Stimulated activated CD4-positive, alpha-beta T cell treated with anti-CD3 and anti-CD28 coated beads, TNF-alpha, amount 100 ng/mL, for 24 hours (primary cell): ENCODE measurements at places on chromosomes 13 and 19.

- DNase-seq = no peak
These were observed 14.3 kb downstream of the PLEKHA4 start for GRCh38 chr19:48854103-48854502.

DNA sequence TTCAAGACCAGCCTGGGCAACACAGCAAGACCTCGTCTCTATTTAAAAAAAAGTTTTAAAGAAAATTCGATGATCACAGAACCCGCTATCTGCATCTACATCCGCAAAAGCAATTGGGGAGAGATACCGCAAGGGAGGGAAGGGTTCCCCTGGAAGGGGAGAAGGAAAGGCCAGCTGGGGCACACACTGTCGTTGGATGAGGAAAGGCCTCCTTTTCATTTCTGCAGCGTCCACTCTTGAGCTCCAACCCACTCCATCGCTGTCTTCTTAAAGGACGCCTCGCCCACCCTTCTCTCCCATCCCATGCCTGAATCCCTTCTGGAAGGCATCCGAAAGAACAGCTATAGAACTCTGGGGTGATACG is 3.2 kb upstream of the PRKCG start:
- DNase-seq = no peak

GRCh38 chr19:54790711-54791110 is 12.7 kb upstream of the KIR2DL4 start:
- no peak for DNase-seq

DNA sequence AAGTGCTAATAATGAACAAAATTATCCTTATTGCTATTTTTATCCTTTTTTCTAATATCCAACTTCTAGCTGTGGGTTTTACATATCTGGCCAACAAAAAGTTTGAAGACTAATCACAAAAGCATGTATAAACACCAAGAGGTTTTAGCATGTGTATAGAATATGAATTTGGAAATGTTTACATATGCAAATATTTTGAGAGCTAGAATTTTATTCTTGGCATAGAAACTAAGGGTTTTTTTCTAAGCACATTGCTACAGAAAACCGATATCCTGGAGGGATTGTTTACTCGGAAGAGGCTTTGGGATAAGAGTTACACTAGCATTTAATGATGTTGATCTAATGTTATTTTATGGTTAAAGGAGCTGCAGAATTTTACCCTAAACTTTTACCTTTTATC is 392.1 kb downstream of the EFNB2 start:
- no peak for DNase-seq

DNA sequence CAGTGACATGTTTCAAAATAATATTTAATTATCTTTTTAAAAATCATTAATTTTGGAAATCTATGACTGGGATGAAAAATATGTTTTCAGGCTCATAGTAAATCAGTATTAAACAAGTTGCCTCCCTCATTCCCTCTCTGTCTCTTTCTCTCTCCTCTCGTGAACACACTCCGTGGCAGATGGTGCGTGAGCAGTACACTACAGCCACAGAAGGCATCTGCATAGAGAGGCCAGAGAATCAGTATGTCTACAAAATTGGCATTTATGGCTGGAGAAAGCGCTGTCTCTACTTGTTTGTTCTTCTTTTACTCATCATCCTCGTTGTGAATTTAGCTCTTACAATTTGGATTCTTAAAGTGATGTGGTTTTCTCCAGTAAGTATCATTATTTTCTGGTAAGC is 22.7 kb downstream of the SGCG start:
- DNase-seq = no peak

GRCh38 chr13:50838031-50838430 is 5.5 kb downstream of the DLEU7 start:
- no peak for DNase-seq

DNA sequence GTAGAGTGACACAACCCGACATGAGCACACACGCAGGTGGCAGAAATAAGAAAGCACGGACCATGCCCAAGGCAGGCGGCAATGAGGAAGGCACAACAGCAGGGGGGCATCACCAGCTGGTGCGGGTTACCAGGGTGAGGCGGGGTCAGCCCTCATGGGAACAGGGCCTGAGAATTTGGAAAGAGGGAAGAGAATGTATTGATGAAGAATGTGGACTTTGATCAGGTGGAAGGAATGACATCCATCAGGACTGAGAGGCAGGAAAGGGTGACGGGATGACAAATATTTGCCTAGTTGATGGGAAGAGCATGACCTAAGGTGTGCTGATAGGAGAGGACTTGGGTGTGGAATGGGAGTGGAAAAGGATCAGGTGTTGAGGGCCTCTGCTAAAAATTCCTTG is 177.5 kb downstream of the ABCC4 start:
- DNase-seq = no peak

- DNase-seq = no peak
These were observed 310.3 kb upstream of the EDNRB start for GRCh38 chr13:78228940-78229339.

GRCh38 chr13:21075011-21075378 is 13.6 kb upstream of the LATS2 start:
- no peak for DNase-seq

GRCh38 chr19:46385636-46386035 is 27.7 kb downstream of the CCDC8 start:
- no peak for DNase-seq

- no peak for DNase-seq
These were observed 915.7 kb upstream of the PCDH20 start for GRCh38 chr13:62331384-62331783.

DNA sequence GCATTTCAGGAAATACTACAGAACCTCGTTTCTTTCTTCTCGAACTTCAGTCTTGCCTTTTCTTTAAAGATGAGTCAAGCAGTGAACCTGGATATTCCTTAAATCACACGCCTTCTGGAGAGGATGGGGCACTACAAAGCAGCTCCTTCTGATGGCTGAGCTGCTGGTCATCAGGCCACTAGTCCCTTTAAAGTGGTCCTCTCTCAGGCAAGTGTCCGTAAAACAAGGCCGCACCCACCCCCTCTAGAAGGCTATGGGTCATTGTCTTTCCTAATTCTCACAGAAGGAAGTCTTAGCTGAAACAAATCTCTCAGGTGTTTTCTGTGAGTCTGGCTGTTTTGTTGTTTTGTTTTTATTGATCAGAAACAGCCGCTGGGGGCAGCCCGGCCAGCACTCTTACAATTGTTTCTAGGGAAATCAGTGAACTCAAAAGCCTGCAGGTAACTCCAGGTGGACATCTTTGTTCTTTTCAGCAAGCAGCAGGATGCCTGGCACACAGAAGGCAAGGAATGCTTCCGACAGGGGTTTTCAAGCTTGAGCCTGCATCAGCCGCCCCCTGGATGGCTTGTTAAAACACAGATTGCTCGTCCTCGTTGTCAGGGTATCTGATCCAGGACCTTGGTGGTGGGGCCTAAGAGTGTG is 45.4 kb downstream of the MBNL2 start:
- DNase-seq = no peak

GRCh38 chr13:110337247-110337646 is 30.2 kb downstream of the COL4A2 start:
- no peak for DNase-seq

- no peak for DNase-seq
These were observed 3.7 kb downstream of the BRSK1 start for GRCh38 chr19:55287361-55288079.

DNA sequence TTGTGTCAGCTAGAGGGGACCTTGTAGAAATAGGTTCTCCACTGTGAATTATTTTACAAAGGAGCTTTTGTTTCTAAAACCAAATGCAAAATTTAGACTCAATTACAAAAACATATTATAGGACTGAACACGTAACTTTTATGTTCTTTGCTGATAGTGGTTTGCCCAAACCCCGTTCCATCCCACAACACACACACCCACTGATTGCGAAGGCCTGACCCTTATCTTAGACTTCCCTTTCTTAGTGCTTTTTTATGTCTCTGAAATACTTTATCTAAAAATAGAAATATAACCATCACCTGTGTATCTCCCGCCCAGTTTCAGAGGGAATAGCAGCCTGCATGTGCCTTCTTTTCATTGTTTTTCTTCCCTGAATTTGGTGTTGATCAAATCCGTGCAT is 13.0 kb downstream of the CCNA1 start:
- no peak for DNase-seq

GRCh38 chr13:100845128-100845757 is 170.6 kb upstream of the TMTC4 start:
- DNase-seq = no peak

- DNase-seq = no peak
These were observed 95.6 kb downstream of the DLEU7 start for GRCh38 chr13:50747737-50748350.

DNA sequence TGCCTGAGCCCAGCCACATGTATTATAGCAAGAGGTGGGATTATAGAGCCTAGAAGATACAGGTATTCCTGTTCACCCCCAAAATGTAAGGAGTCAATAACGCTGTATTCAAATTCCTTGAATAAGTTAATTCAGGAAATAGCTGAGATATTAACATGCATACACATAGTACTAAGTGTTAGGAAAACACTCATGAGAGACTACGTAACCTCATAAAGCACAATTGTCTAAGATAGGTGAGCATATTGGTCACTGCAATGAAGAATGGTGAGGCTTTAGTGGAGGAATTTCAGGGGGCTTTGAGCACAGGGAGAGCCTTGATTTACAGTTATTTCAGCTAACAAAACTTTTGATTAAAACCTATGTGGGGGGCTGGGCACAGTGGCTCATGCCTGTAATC is 161.6 kb downstream of the LMO7 start:
- DNase-seq = no peak

GRCh38 chr13:37510441-37510840 is 88.1 kb downstream of the POSTN start:
- DNase-seq = no peak

DNA sequence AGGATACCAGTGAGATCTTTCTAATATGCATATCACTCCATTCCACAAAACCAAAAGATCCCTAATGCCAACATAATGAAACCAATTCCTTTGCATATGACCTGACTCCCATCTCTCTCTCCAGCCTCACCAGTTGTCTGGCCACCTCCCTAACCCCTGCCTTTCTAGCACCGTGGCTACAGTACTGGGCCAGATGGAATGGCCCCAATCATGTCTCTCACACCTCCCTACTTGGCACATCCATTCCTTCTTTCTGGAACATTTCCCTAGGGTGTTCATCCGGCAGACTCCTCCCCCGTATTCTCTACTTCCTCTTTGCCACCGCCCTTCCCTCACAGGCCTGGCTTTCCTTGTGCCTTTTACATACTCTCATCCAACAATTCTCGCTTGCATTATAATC is 62.0 kb downstream of the GPALPP1 start:
- no peak for DNase-seq

GRCh38 chr13:29448174-29448573 is 147.3 kb downstream of the SLC7A1 start:
- DNase-seq = no peak

GRCh38 chr13:51858433-51859247 is 3.1 kb upstream of the CCDC70 start:
- no peak for DNase-seq

DNA sequence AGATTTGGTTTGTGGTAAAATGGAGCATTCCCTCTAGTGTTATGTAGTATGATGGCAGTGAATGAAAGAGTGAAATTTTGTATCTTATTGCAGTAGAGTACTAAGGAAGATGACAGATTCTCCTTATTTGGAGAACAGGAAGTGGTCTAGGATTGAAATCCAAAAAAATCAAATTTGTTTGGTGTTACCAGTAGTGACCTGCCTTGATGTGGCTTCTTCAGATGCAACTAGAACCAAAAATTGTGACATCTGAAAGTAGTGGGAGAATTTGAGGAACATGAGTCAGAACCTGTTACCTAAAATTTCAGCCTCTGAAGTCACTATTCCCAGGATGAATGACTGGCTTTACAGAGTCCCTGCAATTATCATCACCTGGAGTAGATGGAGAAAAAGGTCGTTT is 165.9 kb downstream of the KLF5 start:
- no peak for DNase-seq

DNA sequence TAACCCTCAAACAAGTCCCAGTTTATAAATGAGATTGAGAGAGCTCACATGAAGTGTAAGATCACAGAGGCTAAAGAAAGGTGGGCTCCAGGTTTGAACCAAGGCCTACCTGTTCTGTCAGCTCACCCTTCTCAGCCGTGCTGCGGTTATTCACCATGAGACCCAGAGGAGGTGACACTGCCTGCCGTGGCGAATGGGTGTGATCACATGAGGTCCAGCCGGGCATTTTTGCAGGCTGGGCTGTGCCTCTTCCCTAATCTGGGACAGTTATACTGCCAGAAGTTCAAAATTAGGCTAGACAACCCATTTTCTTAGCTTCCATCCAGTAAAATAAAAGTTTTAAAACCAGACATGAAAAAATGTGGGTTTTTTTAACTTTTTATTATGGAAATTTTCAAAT is 146.8 kb downstream of the FOXO1 start:
- no peak for DNase-seq

GRCh38 chr13:112759053-112759452 is 69.2 kb downstream of the ATP11A start:
- DNase-seq = no peak

DNA sequence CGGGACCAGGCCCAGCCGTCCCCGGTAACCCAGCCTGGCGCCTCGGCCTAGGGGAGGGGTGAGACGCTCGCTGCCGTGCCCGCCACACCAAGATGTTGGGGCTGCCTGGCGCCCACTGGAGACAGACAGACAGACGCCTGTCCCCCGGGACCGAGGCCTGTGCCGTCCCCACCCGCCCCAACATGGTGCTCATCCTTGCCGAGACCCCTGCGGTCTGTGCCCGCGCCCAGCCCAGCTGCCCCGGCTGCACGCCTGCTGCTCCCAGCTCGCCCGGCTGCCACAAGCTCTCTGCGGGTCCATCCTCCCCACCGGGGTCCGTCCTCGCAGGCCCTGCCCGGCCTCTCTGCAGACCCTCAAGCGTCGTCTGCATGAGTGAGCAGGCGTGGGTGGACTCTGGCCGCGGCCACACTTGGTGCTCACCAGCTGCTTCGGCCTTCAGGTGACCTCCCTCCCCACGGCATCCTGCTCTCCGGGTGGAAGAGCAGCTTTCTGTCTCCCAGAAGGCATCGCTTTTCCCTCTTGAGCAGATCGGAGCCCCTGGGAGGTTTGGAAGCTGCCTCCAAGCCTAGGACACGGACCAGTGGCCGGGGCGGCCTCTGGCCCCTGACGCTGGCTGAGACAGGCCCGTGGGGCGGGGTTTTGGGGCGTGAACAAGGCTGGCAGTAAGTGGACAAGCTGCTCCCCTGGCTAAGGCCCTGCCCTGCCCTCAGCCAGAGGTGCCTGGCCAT is 6.7 kb upstream of the TMPRSS9 start:
- no peak for DNase-seq

- no peak for DNase-seq
These were observed 22.9 kb downstream of the SLC7A1 start for GRCh38 chr13:29572575-29572974.
